EL (cell line): ENCODE measurements at places on chromosomes 13 and 19.

DNA sequence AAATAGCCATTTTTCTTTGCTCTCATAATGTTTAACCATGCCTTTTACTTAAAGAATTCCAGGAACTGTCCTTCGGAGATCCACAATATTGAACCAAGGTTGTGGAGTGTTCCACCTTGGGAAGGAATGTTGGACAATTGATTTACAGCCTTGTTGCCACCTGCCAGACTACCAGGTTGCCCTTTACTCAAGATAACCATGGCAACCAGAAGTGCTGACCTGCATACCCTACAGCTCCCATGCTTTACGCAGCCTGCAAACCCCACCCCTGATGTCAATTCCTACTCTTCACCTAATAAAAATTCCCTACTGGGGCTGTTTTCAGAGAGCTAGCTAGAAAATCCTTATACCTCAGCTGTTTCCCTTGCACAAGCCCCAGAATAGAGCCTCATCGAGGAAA, 151.0 kb upstream of the RXFP2 start:
- no peak for DNase-seq

DNA sequence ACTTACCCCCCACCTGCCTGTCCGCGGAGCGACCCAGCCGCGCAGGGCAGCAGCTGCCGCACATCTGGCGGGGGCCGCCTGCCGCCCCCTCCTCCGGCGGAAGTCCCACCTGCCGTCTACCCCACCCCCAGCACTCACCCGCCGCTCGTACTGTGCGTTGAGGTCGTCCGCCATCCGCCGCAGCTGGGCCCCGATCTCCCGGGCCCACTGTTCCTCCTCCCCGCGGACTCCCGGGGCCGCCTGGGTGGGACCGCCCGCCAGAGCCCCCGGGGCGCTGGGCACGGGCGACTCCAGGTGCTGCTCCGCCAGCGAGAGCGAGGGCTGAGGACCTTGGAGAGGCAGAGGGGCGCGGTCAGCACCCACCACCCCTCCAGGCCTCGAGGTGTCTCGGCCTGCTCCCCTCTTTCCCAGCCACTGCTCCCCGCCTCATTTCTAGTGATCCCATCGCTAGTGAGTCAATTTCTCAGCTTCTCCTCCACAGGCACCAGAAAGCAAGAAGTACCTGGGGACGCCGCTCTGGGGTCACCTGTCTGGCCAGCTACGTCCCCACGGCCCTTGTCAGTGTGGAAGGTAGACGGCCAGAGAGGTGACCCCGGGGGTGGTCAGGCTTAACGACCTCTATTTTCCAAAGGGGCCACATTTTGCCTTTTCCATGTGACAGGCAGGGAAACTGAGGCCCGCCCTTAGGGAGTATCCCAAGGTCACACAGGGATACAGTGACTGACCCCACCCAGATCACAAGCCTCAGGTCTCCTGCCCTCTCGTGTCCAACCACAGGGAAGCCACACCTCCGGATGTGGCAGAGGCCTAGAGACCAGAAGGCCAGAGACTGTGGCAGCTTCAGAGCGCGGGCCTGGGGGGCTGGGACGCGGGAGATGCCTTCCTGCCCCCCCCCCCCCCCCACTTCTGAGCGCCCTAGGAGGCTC, 4.3 kb downstream of the BBC3 start:
- DNase-seq: peak; percentile 88

DNA sequence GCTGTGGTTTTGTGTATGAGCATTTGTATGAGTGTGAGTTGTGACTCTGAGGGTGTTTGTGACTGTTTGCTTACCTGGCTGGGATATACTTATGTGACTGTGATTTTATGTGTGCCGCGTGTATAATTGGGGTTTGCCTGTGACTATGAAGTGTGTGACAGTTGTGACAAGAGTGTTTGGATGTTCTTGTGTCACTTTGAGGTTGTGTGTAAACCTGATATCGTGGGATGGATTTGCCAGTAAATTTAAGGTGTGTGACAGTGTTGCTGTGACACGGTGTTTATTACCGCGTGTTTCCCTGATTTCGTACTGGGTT, 442 bp downstream of the ZNF420 start:
- no peak for DNase-seq

DNA sequence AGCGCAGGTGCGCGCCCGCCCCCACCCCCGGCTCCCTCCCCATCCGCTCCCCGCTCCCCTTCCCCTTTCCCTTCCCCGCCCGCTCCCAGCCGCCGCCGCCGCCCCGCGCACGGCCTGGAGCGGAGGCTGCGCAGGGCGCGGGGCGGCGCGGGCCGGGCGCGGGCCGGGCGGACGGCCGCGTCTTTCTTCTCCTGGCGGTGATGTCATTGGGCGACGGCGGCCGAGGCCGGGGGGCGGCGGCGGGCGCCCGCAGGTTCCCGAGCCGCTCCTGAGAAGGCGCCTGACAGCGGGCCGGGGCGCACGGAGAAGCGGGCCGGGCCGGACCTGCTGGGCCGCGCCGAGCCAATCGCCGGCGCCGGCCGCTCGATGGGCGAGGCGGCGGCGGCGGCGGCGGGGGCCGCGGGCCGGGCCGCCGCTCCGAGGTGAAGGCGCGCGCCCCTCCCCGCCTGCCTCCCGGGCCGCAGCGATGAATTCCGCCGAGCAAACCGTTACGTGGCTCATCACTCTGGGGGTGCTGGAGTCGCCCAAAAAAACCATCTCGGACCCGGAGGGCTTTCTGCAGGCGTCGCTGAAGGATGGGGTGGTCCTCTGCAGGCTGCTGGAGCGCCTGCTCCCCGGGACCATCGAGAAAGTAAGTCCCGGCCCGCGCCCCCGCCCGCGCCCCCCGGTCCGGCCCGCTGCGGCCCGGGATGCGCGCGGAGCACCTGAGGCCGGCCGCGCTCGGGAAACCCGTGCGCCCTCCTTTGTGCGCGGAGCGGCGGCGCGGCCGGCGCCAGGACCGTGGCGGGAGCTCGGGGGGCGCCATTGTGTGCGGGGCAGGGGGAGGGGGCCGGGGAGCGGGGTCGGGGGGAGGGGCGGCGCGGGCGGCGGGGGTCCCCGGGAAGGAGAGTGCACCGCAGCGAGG, at the start of gene ARHGEF7:
Gene ARHGEF7 (plus strand): TSS at position 250 of the 904 bp plus-strand sequence. CDS start 217 bp downstream, at position 467.
- peak; percentile 17 for DNase-seq

DNA sequence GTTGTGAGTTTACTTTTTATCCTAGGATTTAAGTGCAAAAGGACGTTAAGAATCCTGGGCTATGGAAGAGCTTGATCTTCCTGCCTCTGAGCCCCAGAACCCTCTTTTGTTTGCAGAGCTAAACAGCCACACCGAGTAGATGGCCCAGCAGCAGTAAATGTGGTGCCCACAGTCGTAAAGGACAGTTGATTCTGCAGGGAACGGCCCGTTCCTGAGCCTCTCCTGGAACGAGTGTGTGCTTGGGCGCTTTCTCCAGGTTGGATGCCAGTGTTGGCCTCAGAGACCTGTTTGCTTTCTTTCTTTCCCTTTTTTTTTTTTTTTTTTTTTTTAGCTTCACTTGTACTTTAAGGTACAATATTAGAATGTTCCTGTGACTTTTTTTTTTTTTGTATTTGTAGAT, 41.7 kb downstream of the SPATA13 start:
- DNase-seq: no peak

- DNase-seq: peak; percentile 80
These were observed 96.9 kb downstream of the WDFY2 start for GRCh38 chr13:51681037-51681678.

GRCh38 chr19:47663435-47663910, 49.7 kb upstream of the EHD2 start:
- peak; percentile 85 for DNase-seq

DNA sequence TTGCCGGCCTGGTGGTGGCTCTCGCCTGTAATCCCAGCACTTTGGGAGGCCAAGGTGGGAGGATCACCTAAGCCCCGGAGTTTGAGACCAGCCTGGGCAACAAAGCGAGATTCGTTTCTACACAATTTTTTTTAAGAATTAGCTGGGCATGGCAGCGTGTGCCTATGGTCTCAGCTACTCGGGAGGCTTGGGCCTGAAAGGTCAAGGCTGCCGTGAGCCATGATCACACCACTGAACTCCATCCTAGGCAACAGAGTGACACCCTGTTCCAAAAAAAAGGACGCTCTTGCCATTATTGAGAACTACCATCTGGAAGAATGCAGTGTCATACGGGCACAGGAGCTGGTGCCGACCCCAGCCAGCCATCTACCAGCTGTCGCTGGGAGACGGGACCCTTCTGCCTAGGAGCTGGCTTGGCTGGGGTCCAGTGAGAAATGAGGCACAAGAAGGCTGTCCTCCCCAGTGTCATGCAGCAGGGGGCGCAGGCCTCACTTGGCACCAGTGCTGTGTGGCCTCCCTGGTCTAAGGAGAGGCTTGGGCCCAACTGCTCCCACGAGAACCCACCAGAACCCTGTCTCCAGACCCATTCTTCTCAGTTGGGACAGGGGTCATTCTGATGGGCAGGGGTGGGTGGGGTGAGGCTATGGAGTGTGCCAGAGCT, 12.2 kb upstream of the RELB start:
- peak; percentile 64 for DNase-seq

GRCh38 chr13:58239774-58240268, 608.3 kb downstream of the PCDH17 start:
- no peak for DNase-seq

DNA sequence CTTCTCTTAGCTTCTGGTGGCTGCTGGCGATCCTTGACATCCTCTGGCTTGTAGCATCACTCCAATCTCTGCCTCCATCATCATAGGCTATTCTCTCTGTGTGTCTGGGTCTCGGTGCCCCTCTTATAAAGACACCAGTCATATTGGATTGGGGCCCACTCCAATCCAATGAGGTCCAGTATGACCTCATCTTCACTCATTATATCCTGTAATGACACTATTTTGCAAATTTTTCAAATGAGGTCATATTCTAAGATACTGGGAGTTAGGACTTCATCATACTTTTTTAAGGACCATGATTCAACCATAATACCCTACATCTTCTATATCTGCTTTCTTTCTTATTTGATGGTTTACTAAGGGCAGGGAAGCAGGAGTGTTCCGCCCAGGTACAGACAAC, 12.0 kb upstream of the SLC46A3 start:
- DNase-seq: no peak

- no peak for DNase-seq
These were observed 42.0 kb downstream of the DCLK1 start for GRCh38 chr13:36089130-36089647.

- DNase-seq: no peak
These were observed 42.7 kb upstream of the GAS6 start for GRCh38 chr13:113906571-113906970.

DNA sequence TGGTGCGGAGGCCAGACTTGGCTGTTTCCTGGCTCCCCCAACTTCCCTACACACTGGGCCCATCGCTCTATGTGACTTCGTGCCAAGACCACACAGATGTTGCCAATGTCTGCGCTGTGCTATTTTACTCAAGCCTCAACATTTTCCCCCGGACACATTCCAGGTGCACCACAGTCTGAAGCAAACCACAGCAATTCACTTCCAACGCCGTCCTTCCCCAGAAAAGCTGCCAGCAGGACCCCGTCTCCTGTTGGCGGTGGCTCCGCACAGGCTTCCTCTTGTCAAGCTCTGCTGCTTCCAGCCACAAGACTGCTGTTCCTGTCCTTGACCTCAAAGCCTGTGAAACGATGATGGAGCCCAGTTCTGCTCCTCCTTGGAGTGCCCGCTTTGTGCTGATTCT, 100.7 kb downstream of the CRYL1 start:
- no peak for DNase-seq

- DNase-seq: no peak
These were observed 15.3 kb upstream of the B3GLCT start for GRCh38 chr13:31184451-31184850.

GRCh38 chr19:56147307-56147706, 6.2 kb downstream of the ZNF444 start:
- no peak for DNase-seq

DNA sequence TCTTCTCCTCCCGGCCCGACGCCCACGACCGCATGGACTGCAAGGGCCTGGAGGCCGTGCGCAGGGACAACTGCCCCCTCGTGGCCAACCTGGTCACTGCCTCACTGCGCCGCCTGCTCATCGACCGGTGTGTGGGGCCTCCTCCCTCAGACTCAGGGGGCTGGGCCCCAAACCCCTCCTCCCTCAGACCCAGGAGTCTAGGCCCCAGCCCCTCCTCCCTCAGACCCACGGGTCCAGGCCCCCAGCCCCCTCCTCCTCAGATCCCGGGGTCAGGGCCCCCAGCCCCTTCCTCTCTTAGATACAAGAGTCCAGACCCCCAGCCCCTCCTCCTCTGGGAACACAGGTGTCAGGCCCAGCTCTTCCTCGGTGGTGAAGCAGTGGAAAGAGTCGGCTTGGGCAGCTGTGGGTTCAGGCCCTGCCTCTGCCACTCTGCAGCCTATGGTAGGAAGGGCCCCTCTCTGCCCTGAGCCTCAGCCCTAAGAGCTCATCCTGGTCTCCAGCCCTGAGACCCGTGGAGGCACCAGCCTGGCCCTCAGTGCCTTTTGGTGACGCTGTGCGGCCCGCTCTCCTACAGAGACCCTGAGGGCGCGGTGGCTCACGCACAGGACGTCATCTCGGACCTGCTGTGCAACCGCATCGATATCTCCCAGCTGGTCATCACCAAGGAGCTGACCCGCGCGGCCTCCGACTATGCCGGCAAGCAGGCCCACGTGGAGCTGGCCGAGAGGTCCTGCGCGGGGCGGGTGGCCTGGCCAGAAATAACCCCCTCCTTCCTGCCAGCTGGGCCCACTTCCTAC, 3.7 kb upstream of the SPIB start:
- no peak for DNase-seq

DNA sequence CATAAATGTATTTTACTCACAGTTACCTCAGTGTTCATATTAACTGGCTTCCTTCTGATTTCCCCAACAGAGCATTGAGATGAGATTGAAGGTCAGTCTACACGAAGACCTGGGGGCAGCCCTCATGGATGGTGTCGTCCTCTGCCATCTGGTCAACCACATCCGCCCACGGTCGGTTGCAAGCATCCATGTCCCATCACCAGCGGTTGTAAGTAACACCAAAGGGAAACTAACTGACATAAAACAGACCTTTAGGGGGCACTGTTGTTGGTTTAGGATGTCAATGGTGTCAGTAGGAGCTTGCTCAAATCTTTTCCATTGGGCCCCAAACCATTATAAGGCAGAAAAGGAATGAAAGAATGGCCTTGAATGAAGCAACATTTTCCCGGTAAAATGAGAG, 68.2 kb downstream of the ESD start:
- DNase-seq: peak; percentile 13

DNA sequence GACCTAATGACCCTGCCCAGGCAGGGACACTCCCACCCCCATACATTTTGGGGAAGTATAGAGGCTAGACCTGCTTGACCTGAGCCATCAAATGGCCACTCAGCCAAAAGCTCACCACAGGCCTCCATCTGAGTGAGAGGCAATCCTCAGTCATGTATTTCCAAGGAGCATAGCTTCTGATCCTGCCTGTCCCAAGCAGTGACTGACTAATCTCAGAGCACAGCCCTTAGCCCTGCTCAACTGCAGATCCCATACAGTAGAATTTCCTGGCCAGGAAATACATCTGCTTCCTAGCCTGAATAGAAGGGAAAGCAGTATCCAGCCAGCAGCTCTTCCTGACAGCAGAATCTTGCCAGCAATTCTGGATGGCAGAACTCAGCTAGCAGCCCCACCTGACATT, 880.6 kb upstream of the GPC6 start:
- no peak for DNase-seq
